ENCODE measurements at places on chromosomes 6 and 20. TPM values are rescaled to one million over a fixed set of nuclear protein-coding genes. Genes with fewer than 3 reads are reported as not detected.
A peak's percentile ranks its signal among the peaks of the same experiment; 100 is the strongest.

PAK1IP1 gene
- 16.6 TPM for total RNA-seq

DEFB132 gene
- not detected for total RNA-seq

BHLHE23 gene
- total RNA-seq: not detected

WFDC10B gene
- total RNA-seq: not detected

GRCh38 chr20:57089699-57090144 lies 176.7 kb downstream of the BMP7 start:
- no peak overlapping the region for H3K4me3 ChIP-seq
- H3K27ac ChIP-seq: no peak overlapping the region
- DNase-seq: peak; percentile 63
- no peaks in the 10 kb centered on the region for H3K4me1 ChIP-seq
- peaks cover 10% of the 10 kb centered on the region for H3K27me3 ChIP-seq

DNA sequence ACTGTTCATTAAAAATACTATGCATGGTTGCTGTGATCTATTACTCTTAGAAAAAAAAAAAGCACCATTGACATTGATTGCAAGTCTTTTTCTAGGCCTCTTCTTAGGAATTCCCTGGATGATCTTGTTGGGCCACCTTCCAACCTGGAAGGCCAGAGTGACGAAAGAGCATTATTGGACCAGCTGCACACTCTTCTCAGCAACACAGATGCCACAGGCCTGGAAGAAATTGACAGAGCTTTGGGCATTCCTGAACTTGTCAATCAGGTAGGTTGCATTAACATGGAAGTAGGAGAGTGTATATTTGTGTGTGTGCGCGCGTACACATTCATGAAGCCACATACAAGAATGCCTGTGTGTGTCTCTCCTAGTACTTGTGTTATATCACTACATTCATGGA lies 140.4 kb downstream of the NCOA3 start:
- H3K27ac ChIP-seq: no peak overlapping the region
- H3K4me1 ChIP-seq: no peaks in the 10 kb centered on the region

DNA sequence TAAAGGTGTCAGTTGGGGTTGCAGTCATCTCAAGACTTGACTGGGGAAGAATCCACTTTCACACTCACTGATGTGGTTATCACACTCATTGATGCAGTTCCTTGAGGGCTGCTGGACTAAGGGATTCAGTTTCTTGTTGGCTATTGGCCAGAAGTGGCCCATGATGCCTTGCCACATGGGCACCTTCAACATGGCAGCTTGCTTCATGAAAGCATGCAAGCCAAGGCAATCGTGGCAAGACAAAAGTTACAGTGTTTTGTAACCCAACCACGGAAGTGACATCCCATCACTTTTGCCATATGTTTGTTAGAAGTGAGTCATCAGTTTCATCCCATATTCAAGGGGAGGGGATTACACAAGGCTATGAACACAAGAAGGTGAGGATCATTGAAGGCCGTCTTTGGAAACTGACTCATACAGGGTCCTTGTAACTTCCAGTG lies 3.8 kb upstream of the RANBP9 start:
- H3K27me3 ChIP-seq: no peaks in the 10 kb centered on the region
- no peaks in the 10 kb centered on the region for H3K36me3 ChIP-seq
- no peak for DNase-seq

GRCh38 chr6:119426619-119427018 lies 77.1 kb upstream of the MAN1A1 start:
- no peaks in the 10 kb centered on the region for H3K4me1 ChIP-seq
- H3K36me3 ChIP-seq: no peaks in the 10 kb centered on the region
- H3K27me3 ChIP-seq: no peaks in the 10 kb centered on the region
- no peak overlapping the region for H3K4me3 ChIP-seq
- DNase-seq: peak; percentile 76
- no peak overlapping the region for H3K27ac ChIP-seq

- H3K27me3 ChIP-seq: no peaks in the 10 kb centered on the region
- H3K36me3 ChIP-seq: no peaks in the 10 kb centered on the region
- H3K4me3 ChIP-seq: no peak overlapping the region
- DNase-seq: peak; percentile 82
- peaks cover 29% of the 10 kb centered on the region for H3K4me1 ChIP-seq
Measured at GRCh38 chr6:16901782-16902181, 140.5 kb upstream of the ATXN1 start.

DNA sequence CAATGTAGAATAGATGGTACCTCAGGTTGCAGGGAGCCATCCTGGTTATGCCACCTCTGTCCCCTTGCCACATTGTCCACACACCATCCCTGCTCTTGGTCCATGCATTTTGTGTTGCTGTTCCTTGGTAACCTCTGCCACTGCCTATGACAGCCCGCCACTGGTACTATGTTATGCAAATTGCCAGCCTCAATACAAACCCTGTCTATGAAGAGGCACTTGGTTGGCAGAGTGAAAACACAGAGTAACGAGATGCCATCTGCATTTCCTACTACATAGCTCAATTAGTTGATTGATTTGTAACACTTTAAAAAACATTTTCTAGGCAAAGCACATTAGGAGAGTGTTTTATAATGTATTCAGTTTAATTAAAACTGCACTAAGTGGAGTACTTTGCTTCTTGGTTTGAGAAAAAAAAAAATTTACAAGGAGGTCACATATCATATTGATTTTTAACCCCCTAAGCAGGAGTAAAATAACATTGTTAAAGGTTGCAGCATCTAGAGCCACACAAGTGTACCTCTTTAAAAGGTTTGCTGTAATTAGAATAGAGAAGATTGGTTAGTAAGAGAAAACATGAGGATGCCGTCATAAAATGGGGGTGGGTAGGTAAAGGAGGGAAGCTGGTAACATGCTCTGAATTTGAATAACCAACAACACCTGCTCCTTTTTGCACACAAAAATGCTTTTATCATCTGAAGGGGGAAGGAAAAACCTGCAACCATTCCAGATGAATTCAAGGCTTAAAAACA lies 817.1 kb downstream of the KIF16B start:
- H3K4me1 ChIP-seq: no peaks in the 10 kb centered on the region
- no peaks in the 10 kb centered on the region for H3K36me3 ChIP-seq
- H3K27ac ChIP-seq: no peak overlapping the region
- no peaks in the 10 kb centered on the region for H3K27me3 ChIP-seq
- no peak overlapping the region for H3K4me3 ChIP-seq

DNA sequence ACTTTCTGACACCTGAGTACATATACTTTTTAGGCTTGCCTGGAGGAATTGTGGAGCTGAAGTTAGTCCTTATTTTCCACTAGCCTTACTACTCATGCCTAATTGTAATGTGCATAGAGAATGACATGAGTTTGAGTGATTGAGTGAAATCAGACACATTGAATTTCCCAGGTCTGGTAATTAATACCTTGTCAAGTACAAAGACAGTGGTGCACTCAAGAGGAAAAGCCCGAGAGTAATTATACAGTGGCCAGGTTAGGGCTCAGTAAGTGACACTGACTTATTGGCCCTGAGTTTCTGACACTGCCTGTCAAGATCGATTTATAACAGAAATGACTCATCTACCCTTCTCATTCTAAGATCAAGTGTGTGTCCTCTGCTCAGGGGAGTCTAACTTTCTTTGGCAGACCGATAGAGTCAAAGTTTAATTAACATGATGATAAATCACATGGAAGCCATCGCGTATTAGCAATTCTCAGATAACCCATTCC lies 288.3 kb downstream of the TPBG start:
- no peaks in the 10 kb centered on the region for H3K36me3 ChIP-seq
- no peaks in the 10 kb centered on the region for H3K27me3 ChIP-seq
- H3K4me1 ChIP-seq: no peaks in the 10 kb centered on the region
- no peak for DNase-seq

DNA sequence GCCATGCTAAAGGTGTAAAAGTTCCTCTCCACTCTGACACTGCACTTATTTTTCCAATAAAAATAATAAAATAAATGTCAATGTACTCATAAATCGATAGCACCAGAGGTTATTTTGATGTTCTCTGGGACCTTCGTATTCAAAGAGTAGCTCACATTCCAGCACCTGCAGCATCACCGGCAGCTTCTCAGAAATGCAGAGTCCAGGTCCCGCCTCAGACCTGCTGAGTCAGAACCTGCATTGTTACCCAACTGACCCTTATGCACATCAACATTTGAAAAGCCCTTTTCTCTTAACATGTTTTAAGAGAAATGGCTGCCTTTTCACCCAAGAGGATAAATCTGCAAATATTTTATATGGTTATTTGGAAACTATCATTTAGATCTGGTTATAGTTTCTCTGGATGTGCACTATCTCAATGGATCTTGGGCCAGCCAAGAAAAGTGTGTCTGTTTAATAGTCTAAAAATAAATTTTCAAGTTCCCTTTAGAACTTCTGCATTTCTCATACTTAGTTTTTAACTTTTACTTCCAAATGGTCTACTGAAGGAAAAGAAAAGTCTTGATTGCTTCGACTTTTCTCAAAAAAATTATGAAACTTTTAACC lies 216.2 kb upstream of the PRDM1 start:
- H3K4me3 ChIP-seq: no peak overlapping the region
- no peaks in the 10 kb centered on the region for H3K36me3 ChIP-seq
- no peaks in the 10 kb centered on the region for H3K27me3 ChIP-seq
- H3K4me1 ChIP-seq: no peaks in the 10 kb centered on the region
- DNase-seq: no peak

- H3K4me3 ChIP-seq: no peak overlapping the region
- H3K27ac ChIP-seq: no peak overlapping the region
- H3K36me3 ChIP-seq: no peaks in the 10 kb centered on the region
Measured at GRCh38 chr6:15539722-15540270, 123.0 kb downstream of the DTNBP1 start.

Data from GM23248 (cell line).